ENCODE measurements at places on chromosomes 2 and 18. TPM values are rescaled to one million over a fixed set of nuclear protein-coding genes. Genes with fewer than 3 reads are reported as not detected.

DNA sequence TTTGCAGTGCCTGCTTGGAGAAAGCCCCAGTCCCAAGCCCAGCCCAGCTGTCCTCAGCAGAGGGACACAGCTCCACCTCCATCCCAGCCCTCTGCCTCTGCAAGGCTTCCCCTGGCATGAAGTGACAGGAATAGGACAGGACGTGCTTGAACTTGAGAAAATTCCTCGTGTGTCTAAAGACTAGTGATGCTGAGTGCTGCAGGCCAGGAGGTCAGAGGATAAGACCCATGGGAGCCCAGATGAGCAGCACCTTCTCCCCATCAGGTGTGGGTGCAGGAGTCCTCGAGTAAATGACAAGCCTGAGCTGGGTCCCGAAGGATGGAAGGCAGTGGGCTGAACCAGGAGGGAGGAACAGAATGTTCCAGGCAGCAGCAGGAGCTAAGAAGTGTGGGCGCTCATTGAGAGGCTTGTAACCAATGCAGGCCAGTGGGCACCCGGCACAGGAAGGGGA, 67.8 kb upstream of the UXS1 start:
- no peak for ATAC-seq

DNA sequence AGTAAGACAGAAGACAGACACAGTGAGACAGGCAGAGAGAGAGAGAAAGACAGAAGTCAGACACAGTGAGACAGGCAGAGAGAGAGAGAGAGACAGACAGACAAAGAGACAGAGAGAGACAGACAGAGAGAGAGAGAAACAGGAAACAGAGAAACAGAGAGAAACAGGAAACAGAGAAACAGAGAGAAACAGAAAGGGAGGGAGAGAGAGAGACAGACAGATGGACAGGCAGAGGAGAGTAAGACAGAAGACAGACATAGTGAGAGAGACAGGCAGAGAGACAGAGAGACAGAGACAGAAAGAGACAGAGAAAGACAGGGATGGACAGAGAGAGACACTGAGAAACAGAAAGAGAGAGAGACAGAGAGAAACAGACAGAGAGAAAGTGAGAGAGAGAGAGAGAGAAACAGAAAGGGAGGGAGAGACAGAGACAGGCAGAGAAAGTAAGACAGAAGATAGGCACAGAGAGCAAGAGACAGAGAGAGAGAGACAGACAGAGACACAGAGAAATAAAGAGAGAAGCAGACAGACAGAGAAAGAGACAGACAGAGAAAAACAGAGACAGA, 109.3 kb upstream of the ANKRD30BL start:
- ATAC-seq = no peak

- ATAC-seq = peak; percentile 30
These were observed 39.4 kb downstream of the BMP10 start for GRCh38 chr2:68831686-68832232.

- ATAC-seq = no peak
These were observed 207.3 kb upstream of the APCDD1 start for GRCh38 chr18:10247021-10247741.

DNA sequence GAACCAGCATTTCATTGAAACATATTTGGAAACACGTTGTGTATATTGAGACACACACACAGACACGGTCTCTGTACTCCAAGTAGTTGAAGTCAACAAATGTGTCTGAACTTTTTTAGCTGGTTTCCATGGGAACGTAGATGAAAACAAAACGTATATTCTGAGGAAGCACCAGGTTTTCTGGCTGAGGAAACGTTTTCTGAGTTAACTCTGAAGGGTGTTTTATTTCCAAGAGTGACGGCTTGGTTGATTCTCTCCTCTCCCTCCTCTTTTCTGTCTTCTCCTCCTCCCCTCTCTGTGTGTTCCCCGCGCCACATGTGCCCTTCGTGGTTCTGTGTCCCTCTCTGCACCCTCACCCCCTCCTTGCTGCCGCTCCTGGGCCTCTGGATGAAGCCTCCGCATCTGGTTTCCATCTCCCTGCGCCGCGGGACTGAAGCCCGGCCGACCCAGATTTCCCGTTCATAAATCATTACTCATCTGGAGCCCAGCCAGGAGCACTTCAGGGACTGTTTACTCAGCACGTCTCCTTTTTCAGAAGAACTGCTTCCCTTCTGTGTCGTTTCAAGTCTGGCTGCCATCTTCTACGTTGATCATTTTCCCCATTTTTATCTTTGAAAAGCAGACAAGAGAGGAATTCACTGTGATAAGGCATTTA, 122.7 kb downstream of the COL6A3 start:
- peak; percentile 94 for ATAC-seq

GRCh38 chr2:22037274-22037673, 913.5 kb downstream of the TDRD15 start:
- no peak for ATAC-seq

DNA sequence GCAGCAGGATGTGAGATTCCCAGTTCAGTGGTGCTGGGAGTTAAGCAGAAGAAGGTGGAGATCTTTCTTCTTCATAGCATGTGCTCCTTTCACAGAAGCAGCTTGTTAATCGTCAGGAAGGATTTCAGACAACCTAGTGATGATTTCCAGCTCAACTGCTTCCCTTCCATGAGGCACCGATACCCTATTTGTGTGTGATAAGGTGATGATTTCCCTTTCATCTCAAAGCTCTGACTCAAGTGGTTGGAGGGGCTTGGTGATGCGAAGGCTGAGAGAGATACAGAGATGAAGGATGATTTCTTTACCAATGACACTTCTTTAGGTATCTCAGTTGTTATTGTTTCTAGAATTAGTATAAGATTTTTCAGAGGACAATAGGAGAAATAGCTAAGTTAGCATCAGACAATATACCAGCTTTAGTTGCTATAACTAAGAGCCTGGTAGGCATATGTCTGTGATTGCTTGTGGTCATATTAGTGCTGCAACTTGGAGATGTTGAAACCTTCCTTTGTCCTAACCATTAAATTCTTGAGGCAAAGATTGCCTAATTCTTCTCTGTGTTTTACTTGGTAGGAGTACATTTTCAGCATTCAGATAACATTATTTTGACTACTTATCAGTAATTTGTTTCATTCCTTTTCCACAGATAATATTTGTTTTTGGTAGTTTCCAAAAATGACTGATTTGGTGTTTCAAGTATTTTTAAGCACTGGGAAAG, 111.3 kb downstream of the PLCL1 start:
- ATAC-seq = no peak

DNA sequence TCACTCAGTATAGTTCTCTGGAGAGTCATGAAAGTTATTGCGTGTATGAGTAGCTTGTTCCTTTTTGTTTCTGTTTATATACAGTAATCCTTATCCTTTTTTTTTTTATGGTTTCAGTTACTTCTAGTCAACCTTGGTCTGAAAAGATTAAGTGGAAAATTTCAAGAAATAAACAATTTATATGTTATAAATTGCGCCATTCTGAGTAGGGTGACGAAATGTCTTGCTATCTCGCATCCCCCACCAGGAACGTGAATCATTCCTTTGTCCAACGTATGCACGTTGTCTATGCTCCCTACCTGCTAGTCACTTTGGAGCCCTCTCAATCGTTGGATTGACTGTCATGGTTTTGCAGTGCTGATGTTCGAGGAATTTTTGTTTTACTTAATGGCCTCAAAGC, 60.4 kb downstream of the FAM117B start:
- ATAC-seq = no peak

GRCh38 chr2:119723784-119724467, 35.8 kb upstream of the PTPN4 start:
- peak; percentile 89 for ATAC-seq

- no peak for ATAC-seq
These were observed at the start of gene G6PC2 for GRCh38 chr2:168901003-168901402. TSS of gene G6PC2 (plus strand) at chr2:168901291. CDS start at chr2:168901332, 41 bp downstream.

DNA sequence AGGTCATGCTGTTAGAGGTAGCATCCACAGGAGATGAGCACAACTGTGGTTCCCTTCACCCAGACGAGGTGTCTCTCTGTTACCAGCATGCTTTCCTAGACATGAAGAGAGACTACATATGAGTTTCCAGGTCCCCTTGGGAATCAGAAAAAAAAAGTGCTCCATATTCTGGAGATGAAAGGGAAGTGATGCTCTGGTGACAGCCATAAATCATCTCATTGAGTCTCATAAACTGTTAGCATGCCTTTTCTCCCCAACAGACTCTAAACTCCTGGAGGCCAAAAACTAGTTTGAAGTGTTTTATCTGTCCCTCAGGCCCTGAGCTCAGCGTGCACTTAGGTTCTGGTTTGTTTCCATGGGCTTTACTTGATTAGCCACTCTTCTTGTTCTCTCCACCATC, 124.6 kb upstream of the CREB1 start:
- ATAC-seq = no peak

GRCh38 chr2:26922405-26923188, 47.8 kb upstream of the MAPRE3 start:
- ATAC-seq = peak; percentile 57

DNA sequence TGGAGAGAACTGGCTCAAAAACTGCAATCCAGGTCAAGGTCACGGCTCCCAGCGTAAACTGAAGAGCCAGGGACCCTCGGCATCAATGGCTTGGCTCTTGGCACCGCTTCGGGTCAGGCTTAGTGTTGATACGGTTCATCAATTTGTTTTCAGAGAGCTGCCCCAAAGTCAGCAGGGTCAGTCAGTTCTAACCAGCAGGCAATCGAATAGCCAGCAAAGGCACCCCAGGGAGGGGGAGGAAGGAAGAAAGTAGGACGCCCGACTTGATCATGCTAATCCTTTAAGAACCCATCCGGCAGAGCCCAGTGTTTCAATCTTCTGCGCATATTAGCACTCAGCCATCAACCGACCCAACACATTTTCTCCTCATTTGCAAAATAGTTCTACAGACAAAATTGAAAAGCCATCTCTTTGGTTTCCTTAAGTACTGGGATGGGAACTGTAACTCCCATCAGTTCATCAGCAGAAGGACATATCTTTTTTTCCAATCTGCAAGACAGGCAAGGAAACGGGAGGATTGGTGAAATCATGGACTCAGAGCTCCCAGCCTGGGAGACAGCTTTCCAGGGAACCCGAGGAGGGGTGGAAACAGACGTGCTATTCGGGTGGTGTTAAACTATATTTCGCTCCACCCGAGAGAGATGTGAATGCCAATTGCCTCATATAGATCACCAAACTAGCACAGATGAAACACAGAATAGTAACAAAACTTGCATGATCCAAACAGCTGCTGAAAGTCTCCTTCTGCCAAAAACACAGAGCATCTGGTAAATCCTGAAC, 40.7 kb upstream of the CABLES1 start:
- ATAC-seq = no peak

- ATAC-seq = no peak
These were observed 7.4 kb downstream of the TFPI start for GRCh38 chr2:187546762-187547333.

- no peak for ATAC-seq
These were observed 50.3 kb downstream of the GBX2 start for GRCh38 chr2:236117861-236118269.

GRCh38 chr2:134671513-134671912, 47.3 kb downstream of the TMEM163 start:
- no peak for ATAC-seq

GRCh38 chr2:8202132-8202531, 479.7 kb upstream of the ID2 start:
- peak; percentile 77 for ATAC-seq

- no peak for ATAC-seq
These were observed 56.2 kb downstream of the ARHGEF33 start for GRCh38 chr2:38945911-38946310.

GRCh38 chr2:156279446-156280150, 52.9 kb downstream of the NR4A2 start:
- ATAC-seq = no peak

- ATAC-seq = no peak
These were observed 17.1 kb upstream of the CACNB4 start for GRCh38 chr2:152115952-152116351.

DNA sequence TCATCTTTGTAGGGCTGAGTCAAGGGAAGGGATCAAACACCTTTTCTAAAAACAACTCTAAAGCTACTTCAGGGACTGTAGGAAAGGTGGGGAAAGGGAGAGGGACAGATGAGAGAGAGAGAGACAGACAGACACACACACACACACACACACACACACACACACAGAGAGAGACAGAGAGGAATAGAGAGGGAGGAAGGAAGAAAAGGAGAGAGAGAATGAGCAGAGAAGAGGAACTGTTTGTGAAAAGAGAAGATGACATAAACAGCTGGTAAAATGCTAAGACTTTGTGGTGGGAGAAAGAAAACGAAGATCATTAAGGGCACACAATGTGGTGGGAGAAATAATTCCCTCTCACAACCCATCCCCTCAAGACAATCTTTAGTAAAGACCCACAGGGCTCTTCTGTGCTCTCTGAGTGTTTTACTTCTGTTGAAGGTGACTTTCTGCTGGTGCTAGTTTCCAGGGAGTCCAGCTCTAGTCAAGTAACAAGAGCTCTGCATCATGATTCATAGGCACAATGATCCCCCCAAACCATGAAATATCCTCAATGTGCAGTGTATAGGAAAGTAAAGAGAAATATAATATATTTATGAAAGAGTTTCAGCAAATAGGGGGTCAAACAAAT, 77.2 kb upstream of the STK17B start:
- no peak for ATAC-seq

DNA sequence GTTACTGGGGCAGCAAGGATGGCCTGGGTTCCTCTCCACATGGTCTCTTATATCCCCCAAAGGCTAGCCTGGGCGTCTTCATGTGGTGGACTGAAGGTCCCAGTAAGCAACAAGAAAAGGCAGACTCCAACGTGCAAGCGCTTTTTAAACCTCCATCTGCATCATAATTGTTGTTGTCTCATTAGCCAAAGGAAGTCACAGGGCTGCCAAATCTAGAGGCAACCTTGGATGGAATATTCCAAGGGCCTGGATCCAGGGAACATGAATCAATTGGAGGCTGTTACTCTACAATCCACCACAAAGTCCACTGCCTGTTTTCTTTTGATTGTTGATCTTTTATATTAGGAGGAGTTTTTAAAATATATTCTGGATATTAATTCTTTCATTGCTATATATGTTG, 118.8 kb downstream of the SH3RF3 start:
- no peak for ATAC-seq

- no peak for ATAC-seq
These were observed 18.1 kb upstream of the ROCK1 start for GRCh38 chr18:21129566-21130216.

DNA sequence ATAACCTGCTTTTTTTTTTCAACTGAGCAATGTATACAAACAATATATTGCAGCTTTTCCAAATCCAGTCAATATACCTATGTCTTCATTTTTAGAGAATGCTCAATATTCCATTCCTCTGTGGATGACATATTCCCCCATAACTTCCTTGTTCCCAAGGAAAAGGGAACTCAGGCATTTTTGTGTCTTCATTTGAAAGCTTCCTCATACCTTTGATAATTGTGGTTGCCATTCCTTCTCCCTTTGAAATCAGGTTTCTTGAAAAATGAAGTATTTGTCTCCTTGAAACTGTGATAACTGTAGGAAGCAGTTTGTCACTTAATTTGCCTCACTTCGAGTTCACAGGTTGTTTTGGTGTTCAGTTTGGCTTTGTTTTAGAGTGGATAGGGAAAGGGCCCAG, 13.5 kb downstream of the ELAC1 start:
- ATAC-seq = no peak

SULT1C4 gene
- not detected for total RNA-seq

ARPC2 gene
- total RNA-seq = 679 TPM

AP1S3 gene
- total RNA-seq = 6.3 TPM

SLC19A3 gene
- not detected for total RNA-seq

ERFE gene
- total RNA-seq = not detected

PLCL1 gene
- 1.2 TPM for total RNA-seq

ZNF24 gene
- 36.3 TPM for total RNA-seq

IRS1 gene
- 0.77 TPM for total RNA-seq

LBX2 gene
- 1.3 TPM for total RNA-seq

TMEM178A gene
- total RNA-seq = not detected

KRTCAP3 gene
- 2.6 TPM for total RNA-seq

IAH1 gene
- 65.1 TPM for total RNA-seq

DSEL gene
- 0.50 TPM for total RNA-seq

Data from activated T-helper 17 cell treated with anti-CD3 and anti-CD28 coated beads, Interleukin-2, amount 50 U/mL, for 72 hours (primary cell).